Left colon (tissue), 2 donors: ENCODE measurements at places on chromosomes 11 and 22. TPM values are rescaled to one million over a fixed set of nuclear protein-coding genes. Genes with fewer than 3 reads are reported as not detected.

DNA sequence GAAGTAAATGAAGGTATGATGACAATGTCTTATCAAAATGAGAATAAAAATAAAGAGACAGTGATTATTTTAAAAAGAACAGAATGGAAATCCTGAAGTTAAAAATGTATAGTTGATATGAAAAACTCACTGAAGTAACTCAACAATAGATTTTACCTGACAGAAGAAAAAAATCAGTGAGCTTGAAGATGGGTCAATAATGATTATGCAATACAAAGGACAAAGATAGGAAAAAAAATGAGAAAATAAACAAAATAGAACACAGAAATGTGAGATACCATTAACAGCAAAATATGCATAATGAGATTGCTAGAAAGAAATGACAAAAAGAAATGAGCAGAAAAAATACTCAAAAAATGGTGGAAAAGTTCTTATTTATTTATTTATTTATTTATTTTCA is 19.1 kb upstream of the APLNR start:
- DNase-seq = no peak

DNA sequence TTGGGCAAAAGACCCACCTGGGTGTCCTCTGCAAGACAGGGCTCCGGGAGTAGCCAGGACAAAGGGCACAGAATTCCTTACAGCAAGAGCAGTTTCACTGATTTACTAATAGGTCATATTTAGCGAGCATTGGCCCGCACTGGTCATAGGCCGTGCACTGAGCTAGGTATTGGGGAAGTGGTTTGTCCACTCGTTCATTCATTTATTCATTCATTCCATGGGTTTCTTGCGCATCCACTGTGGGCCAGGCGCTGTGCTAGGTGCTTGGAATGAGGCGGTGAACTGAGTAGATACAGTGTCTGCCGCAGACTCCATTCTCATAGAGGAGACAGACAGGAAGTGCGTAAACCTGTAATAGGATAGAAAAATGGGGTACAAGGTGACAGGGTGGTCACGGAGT is 13.2 kb upstream of the LINC01488 start:
- DNase-seq = no peak

DNA sequence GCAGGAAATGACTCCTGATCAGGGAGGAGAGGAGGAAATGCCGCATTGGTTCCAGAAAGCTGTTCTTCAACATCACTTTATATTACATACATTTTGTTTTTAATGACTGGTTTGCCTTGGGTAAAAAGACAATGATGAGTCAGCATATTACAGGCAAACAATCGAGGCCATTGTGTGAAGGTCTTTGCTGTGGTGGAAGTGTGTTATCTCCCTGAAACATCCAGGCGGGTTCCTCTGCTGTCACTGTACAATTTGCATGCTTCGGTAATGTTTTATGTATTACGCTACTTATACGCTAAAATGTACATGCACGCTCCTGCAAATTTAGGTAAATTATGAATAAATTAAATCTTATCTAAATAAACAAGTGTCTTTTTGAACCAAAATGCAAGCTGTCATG is 161.1 kb downstream of the KIRREL3 start:
- no peak for DNase-seq

PIM3 gene
- 45.6 TPM for total RNA-seq

GRCh38 chr11:27319072-27319471 is 43.9 kb downstream of the CCDC34 start:
- DNase-seq = no peak

GRCh38 chr11:128517451-128518230 is 69.7 kb downstream of the ETS1 start:
- no peak for DNase-seq

GRCh38 chr11:62962391-62962790 is 22.4 kb downstream of the SLC22A6 start:
- no peak for DNase-seq

OR51B4 gene
- not detected for total RNA-seq
